ENCODE measurements at places on chromosomes 3 and 15.

GRCh38 chr3:38030126-38031021 lies 932 bp upstream of the PLCD1 start:
- no peak for DNase-seq

DNA sequence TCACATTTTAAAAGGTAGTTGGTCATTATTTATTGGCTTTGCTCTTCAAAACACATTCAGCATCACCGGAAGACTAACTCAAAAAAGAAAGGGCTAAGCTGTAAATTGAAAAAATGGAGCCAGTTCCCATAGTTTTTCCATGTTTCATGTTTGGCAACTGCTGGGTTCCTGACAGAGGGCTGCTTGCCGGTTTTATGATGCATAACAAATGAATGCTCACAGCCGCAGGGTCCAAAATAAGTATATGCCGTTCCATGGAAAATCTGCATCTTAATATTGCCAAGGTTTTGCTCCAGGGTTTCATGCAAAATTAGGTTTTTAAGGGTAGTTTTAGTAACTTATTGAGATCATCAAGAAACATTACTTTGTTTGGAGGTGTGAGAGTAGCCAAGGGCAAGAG lies 15.8 kb downstream of the SLC12A1 start:
- DNase-seq, result no peak

DNA sequence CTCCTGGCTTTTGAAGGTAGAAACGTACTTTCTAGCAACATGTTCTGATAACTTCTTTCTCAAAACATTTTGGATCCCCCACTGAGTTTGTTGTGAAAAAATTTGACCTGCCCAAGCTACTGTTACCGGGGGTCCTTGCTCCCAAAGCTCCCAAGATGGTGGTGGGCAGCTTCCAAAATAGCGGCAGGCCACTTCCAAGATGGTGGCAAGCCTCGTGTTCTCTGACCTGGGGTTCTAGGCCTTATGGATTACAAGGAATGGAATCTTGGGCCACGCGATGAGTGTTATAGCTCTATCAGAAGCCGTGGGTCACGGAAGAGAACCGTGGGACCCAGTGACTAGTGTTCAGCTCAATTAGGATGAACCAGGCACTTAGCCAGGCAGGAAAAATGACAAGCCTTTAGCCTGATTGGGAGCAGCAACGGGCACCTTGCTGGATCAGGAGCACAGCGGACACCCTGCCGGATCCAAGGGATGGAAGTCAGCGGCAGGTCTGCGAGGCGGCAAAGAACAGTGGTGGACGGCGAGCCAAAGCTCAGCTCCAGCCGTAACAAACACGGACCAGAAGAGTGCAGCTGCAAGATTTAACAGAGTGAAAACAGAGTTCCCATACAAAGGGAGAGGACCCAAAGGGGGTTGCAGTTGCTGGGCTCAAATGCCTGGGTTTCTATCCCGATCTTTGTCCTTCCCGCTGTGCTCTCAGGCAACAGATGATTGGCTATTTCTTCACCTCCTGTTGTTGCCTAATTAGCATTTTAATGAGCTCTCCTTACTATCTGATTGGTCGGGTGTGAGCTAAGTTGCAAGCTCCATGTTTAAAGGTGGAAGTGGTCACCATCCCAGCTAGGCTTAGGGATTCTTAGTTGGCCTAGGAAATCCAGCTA lies 133.3 kb downstream of the WDR72 start:
- DNase-seq, result no peak

- no peak for DNase-seq
Observed at GRCh38 chr3:146709969-146710368, 104.8 kb upstream of the PLSCR5 start.

- no peak for DNase-seq
Observed at GRCh38 chr3:34919025-34919424, 720.3 kb upstream of the ARPP21 start.

DNA sequence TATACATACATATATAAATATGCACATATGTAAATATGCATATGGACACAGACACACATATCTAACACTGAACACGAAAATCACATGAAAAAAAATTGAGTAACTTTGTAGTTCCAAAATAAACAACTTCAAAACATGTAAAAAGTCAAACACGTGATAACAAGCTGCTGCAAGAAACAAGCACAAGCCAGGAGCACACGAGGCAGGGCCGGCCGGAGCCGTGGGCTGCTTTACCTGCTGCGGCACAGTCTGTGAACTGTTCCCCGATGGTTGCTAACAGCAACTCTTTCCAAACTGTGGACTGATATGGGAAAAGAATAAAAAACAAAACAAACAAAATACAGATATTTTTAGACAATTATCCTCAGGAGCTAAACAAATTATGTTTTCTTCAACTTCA lies 31.6 kb downstream of the EIF4E3 start:
- no peak for DNase-seq

- DNase-seq, result no peak
Observed at GRCh38 chr3:58116985-58117384, 93.8 kb downstream of the DNASE1L3 start.

GRCh38 chr3:174153871-174154270 lies 705.3 kb upstream of the NAALADL2 start:
- DNase-seq, result no peak

DNA sequence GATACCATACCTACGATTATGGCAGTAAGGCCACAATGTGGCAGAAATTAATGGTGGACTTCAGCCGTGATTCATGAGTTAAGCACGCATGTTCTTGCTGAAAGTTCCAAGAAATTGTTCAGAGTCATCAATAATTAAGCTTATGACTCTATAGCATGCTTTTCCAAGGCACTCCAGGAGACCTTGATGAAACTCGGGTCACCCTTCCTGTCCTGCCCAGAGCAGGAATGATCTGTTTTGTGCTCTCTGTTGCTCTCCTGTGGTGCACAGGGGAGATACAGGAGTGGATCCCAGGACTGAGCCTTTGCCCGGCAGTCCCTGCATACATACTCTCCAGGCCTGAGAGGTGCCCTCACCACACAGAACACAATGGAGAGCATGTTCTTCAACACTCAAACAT lies 141.6 kb upstream of the SLC2A2 start:
- DNase-seq, result no peak

GRCh38 chr3:171399842-171400241 lies 60.4 kb downstream of the TNIK start:
- no peak for DNase-seq

- no peak for DNase-seq
Observed at GRCh38 chr3:60316121-60316797, 935.0 kb downstream of the FHIT start.

- no peak for DNase-seq
Observed at GRCh38 chr15:20106026-20106425, 435.6 kb downstream of the GOLGA6L6 start.

GRCh38 chr3:79473993-79474392 lies 293.8 kb downstream of the ROBO1 start:
- DNase-seq, result no peak

DNA sequence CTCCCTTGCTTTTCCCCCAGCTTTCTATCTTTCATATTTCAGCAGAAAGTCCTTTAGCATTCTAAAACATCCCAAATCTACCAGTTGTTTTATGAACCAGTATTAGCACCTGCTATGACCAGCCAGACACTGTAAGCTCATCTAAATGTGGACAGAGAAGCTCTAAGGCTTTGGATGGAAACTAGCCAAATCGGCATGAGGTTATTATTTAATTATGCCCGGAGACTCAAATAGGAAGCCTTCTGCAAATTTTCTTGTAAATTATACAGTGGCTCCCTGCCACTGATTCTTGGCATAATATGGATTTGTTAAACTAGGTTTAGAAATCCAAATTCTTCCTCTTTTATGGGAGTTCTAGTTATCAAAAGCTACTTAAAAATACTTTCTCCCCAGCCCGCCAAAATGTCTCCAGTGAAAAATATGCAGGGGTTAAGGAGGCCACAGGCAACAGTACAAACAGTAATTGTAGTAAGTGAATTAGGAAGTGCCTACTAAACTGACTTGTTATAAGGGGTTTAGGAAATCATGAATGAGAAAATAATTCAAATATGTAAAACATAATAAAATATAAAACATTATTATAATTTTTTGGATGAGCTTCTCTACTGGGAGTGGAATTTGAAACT lies 15.4 kb downstream of the MYH15 start:
- DNase-seq, result no peak

GRCh38 chr15:70923311-70924080 lies 30.9 kb downstream of the LRRC49 start:
- no peak for DNase-seq

GRCh38 chr15:86159468-86159867 lies 79.8 kb downstream of the AGBL1 start:
- DNase-seq, result no peak

- no peak for DNase-seq
Observed at GRCh38 chr15:96767703-96768434, 437.4 kb downstream of the NR2F2 start.

DNA sequence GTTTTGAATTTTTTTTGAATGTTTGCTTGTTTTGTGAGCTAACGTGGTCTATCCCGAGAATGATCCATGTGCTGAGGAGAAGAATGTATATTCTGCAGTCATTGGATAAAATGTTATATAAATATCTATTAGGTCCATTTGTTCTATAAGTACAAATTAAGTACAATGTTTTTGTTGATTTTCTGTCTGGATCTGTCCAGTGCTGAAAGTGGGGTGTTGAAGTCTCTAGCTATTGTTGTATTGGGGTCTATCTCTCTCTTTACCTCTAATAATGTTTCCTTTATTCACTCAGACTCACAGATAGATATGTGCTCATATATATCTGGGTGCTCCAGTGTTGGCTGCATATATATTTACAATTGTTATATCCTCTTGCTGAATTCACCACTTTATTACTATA lies 144.8 kb upstream of the SETMAR start:
- DNase-seq, result no peak

- no peak for DNase-seq
Observed at GRCh38 chr3:81554801-81555200, 206.6 kb downstream of the GBE1 start.

DNA sequence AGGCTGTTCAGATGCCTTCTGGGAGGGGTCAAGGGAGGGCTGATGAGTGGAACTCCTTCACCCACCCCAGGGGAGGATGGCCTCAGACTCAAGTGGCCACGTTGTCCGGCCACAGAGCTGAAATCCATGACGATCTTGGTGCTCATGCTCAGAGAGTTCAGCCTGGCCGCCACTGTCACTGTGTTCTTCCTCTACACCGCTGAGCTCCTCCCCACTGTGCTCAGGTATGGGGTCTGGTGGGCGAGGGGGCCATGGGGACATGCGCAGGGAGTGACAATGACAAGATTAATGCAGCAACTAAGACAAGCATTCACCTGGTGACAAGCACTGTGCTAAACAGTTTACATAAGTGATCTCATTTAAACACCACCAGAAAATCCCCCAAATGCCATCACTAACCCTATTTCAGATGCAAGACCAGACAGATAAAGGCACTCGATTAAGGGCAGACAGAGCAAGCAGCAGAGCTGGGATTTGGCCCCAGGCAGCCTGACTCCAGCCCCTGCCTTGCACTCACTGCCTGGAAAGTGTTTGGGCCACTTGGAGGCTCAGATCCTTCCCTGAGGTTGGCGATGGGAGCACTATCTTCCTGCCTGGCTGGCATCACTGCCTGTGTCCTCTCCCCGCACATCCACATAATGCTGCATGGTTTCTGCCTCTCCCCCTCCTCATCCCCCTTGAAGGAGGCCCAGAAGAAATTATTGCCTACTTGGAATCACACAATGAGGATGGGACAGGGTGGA lies 30.9 kb upstream of the XYLB start:
- no peak for DNase-seq

DNA sequence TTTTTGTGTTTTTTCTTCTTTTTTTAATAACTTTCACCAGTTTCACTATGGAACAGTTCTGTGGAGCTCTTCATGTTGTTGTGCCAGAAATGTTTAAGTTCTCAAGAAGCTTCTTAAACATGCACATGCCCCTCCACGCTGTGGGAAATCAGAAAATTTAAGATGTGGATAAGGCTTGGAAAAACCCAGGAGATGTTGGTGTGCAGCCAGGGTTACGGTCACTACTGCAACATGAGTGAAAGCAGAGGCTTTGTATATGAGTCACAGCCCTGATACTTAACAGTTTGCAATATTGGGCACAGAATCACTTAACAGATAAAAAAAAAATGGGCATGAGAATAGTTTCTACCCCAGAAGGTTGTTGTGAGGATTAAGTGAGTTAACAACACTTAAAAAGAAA lies 399.9 kb downstream of the LRTM1 start:
- DNase-seq, result no peak

GRCh38 chr3:88626456-88627120 lies 476.8 kb downstream of the C3orf38 start:
- no peak for DNase-seq

GRCh38 chr3:184785890-184786279 lies 26.1 kb upstream of the VPS8 start:
- no peak for DNase-seq

DNA sequence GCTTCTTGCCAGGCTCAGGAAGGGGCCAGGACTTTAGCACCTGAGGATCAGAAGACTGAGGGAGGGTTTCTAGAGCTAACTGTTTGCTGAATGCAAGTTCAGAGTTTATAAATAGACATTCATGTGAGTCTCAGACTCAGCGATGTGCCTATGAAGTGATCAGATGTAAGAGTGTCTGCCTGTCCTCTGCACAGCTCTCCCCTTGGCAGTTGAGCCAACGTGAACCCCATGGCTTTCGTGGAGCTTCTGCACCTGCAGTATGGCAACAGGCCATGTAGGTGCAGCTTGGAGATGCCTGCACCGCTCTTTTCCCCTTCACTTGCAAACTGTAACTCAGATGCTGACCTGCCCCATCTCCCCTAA lies 141.9 kb downstream of the CHDH start:
- no peak for DNase-seq

- DNase-seq, result no peak
Observed at GRCh38 chr15:99449514-99449913, 116.3 kb upstream of the MEF2A start.

DNA sequence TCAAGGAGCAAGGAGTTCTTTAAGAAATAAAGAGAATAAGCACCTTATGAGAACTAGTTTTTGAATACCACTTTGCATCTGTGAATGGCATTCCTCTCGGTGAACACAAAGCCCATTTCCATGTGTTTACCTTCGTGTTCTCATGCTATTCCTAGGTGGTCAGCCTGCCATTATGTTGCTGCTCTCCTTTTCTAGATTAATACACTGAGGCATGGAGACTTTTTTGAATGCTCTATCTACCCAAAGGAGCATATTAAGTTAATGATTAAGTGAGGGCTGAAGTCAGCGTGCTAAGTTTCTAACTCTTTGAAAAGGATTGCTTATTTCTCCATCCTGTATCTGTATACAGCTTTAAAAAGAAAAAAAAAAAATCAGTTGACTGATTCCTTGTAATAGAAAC lies 394.5 kb downstream of the MECOM start:
- no peak for DNase-seq

DNA sequence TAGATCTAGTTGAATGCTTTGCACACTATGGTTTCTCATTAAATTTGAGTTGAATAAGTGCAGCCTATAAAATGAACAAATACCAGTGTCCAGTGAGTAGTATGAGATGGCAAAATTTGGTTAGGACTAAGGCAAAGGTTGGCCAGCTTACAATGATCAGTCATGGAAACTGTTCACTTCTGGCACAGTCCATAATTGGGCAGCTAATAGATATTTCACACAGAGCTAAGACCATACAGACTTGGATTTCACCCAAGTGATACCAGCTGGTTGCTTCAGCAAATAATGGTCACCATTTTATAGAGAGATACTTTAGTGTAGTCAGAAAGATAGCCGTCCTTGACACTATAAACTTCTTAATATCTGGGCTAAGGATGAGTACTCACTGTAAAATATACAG lies 15.7 kb downstream of the GAP43 start:
- no peak for DNase-seq

- DNase-seq, result no peak
Observed at GRCh38 chr3:189340680-189341460, 169.1 kb downstream of the TPRG1 start.

Measured in GM12878 (cell line).